ENCODE measurements at places on chromosomes 7 and 10. TPM values are rescaled to one million over a fixed set of nuclear protein-coding genes. Genes with fewer than 3 reads are reported as not detected.

Gene AASS
- 24.7 TPM for total RNA-seq

Gene MYO3A
- total RNA-seq = not detected

Gene PKD2L1
- total RNA-seq = 0.39 TPM

Gene ECHS1
- total RNA-seq = 188 TPM

Gene COBL
- 9.2 TPM for total RNA-seq

Gene MMD2
- total RNA-seq = not detected

Gene SUGCT
- 2.9 TPM for total RNA-seq

Gene ADAM22
- total RNA-seq = 2.3 TPM

Gene CLCN1
- 0.22 TPM for total RNA-seq

Gene MIOS
- 26.2 TPM for total RNA-seq

Gene GRID2IP
- total RNA-seq = not detected

Gene NRAP
- total RNA-seq = 0.06 TPM

Gene SFRP4
- 64.3 TPM for total RNA-seq

Gene SFXN3
- total RNA-seq = 46.5 TPM

Gene CYP2C18
- 0.39 TPM for total RNA-seq

Gene FLNC
- 16.2 TPM for total RNA-seq

Gene SSMEM1
- total RNA-seq = 0.39 TPM

Gene FAM237B
- not detected for total RNA-seq

Gene GCK
- 0.48 TPM for total RNA-seq

Gene CALCR
- total RNA-seq = 0.51 TPM

Gene NODAL
- not detected for total RNA-seq

Gene BTRC
- 18.3 TPM for total RNA-seq

Gene HOXA6
- 3.1 TPM for total RNA-seq

All from mesenteric fat pad (tissue), 1 donor.